GM12865 (cell line): ENCODE measurements at places on chromosomes 2 and 18.

DNA sequence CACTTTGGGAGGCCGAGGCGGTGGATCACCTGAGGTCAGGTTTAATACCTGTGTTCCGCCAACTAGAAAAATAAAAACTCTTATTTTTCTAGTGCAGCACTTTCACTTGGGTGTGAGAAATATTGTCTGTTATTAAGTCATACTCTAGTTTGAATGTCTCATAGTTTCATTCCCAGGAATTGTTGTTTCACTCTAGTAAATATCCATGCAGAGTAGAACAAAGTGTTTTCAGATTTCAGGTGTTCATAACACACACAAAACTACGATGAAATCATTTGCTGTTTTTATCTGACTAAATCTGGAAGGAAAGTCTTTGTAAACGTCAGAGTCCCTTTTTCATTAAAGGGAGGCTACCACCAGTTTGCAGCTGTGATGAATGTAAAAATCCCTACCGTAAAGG is 4.0 kb downstream of the FAM117B start:
- DNase-seq = no peak

DNA sequence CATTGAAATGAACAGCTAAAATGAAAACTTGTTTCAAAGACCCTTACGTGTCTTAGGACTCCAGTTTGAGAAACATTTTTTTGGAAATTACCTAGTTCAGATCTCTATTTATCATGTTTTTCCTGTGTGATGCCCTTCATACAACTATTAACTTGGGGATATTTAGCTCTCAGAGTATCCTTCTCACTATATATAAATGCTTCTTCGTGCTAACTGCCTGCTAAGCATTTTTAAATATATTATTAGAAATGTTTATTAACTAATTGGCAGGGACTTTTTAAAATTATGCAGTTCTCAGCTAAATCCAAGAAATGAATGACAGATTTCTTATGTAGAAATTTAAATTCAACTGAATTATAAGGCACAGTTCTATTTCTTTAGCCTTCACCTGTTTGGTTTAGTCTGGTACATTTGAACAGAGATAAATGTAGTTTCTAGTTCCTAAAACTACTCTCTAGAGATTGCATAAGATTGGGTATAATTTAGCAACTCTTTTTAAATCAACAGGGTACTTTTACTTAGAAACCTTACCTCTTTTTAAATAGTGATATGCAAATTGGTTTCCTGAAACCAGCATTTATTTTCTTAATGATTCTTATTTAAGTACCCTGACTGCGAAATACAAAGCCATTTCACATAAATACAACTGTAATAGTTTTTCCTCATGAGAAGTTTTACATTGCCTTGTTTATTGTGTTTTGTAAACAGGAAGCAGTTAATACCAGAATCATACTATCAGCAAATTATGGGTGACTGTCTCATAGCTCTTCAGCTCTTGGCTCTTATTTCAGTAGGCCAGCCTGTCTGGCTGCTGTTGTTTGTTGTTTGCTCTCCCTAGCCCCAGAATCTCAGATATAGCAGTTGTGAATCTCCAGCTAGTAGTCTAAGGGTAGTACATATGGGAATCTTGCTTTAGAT is 140.7 kb downstream of the PTRHD1 start:
- no peak for DNase-seq

GRCh38 chr2:208049006-208049405 is 23.7 kb upstream of the PLEKHM3 start:
- no peak for DNase-seq

- DNase-seq = no peak
Observed at GRCh38 chr2:234335661-234336228, 161.1 kb downstream of the ARL4C start.

DNA sequence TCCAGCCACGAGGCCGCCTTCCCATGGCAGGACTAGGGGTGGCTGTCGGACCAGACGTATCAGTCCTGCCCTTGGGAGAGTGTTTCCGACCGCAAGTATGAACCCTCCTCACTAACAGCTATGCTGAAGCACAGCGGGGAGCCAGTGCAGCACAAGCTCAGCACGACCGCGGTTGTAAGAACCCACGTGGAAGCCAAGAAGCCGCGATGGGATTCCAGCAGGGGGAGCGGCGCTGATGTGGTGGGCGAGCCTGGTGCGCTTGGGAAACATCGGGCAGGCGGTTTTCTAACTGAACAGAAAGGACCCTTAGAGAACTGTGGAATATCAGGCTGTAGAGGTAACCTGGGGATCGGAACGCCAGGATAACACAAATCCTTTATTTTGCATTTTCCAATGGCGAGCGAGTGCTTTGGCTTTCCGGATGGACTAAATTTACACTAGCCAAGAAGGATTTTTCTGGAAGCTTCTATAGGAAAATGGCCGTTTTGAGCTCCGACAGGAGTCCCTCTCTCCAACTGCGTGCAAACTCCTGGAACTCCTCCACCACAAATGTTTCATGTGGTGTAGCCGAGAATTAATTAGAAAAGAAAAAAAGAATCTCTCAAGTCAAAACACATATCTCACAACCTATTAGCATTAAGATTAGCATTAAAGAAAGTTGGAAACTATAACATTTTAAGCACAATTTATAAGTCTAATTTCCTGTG is 132.0 kb upstream of the MYCN start:
- no peak for DNase-seq

DNA sequence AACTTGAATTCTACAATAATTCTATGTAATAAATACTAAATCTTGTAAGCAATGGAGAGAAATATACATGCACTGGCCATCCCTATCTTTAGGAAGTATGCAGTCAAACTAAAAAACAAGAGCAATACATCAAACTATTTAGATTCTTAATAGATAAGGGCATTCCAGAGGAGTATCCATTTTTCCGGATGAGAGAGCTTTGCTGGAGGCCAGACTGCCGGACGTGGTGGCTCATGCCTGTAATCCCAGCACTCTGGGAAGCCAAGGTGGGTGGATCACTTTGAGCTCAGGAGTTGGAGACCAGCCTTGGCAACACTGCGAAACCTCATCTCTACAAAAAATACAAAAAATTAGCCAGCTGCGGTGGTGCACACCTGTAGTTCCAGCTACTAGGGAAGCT is 60.8 kb downstream of the KIF5C start:
- no peak for DNase-seq
